ENCODE measurements at places on chromosomes 6 and 20.

GRCh38 chr20:54456961-54457360 is 18.4 kb upstream of the DOK5 start:
- DNase-seq, result no peak

GRCh38 chr20:62611819-62612218 is 30.5 kb upstream of the SLCO4A1 start:
- no peak for DNase-seq

- no peak for DNase-seq
These were observed 44.4 kb downstream of the GOPC start for GRCh38 chr6:117557951-117558350.

DNA sequence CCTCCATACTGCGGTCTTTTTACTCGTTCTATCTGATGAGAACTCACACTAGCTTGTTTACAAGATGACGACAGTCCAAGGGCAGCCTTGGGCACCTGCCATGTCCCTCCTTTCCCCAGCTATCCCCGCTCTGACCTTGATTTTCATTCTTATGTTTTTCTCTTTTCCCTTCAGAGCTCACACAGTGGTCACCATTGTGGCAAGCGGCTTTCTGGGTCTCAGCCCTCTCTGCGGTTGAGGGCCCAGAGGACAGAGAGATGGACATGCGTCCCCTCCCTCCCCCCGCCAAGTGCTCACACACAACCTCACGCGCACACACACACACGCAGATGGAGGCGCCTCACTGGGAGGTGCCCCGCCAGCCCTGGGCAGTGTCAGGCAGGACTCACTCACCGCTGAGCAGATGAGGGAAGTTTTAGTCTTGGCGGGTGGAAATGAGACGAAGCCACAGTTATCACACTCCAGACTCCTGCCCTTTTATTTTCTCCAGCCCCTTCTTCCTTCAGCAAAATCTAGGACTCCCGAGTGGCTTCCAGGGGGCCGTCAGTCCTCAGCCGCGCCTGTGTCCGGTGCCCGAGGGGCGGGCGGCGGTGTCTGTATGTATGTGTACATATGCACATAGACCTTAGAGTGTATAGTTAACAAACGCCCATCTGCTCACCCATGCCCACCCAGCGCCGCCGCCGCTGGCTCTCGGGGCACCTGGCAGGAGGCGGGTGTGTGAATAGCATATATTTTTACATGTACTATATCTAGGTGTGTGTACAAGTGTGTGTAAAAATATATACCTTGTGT is 13.8 kb upstream of the MYL9 start:
- DNase-seq, result no peak

DNA sequence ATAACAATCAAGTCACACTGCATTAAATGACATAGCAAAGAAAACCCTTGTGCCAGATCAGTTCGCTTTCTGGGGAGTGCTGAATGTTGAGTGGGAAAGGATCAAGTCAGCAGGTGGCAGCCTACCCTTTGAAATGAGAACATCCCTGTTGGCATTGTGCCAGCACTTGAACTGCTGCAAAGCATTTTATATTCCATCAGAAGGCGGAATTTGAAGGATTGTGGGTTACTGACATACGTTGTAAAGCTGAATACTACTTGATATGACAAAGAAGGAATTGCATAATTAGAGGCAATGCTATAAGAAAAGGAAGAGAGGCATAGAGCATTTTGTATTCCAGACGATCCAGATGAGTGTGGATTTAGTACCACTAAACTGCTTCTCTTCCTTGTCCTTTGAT is 26.5 kb downstream of the BCKDHB start:
- DNase-seq, result no peak

GRCh38 chr6:77573843-77574242 is 79.0 kb upstream of the MEI4 start:
- DNase-seq, result no peak

DNA sequence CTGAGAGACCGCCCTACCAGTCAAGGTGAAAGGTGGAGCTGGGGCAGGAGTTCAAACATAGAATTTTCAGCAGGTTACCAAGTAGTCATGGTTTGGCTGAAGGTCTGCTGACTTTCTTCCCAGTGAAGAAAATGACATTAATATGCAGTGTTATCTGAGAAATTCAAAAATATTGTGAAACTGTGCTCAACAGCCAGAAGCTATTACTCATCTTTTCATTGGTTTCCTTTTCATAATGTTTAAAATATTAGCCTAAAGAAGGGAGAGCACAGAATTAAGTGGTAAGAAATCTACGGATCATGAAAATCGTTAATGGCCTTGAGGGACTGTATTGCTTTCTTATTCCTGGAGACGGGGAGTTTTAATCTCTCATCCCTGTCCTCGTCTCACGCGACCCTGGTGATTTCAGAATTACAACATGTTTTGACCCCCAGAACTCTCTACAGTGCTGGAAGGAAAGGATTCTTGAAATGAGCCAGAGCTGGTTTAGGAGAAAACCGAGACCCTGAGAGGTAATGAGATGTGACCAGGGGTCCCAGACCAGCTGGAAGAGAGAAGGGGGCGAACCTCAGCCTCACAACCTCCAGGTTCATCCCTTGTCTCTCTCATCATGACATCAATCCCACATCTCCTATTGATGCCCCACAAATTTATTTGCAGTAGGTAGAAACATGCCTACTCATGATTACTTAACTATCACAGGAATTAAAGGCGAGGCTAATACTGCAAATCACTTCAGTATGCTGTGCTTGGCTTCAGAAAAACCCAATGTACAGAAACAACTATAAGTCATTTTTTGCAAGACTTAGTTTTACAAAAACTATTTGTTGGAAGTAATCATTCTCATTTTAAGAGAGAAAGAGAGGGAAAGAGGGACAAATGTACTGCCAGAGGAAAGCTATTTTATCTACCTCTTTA is 209.5 kb downstream of the FNDC1 start:
- DNase-seq, result no peak

DNA sequence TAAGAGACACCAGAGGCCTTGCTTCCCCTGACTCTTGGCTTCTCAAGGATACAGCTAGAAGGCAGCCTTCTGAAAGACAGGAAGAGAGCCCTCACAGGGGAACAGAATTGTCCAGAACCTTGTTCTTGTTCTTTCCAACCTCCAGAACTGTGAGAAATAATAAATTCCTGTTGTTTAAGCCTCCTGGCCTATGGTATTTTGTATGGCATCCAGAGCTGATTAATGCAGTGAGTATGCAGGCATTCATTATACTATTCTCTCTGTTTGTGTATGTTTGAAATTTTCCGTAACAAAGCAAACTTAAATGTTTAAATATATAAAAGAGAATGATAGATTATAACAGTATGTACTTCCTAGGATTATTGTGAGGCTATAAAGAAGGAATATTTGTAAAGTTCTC is 903.4 kb upstream of the FLRT3 start:
- no peak for DNase-seq

DNA sequence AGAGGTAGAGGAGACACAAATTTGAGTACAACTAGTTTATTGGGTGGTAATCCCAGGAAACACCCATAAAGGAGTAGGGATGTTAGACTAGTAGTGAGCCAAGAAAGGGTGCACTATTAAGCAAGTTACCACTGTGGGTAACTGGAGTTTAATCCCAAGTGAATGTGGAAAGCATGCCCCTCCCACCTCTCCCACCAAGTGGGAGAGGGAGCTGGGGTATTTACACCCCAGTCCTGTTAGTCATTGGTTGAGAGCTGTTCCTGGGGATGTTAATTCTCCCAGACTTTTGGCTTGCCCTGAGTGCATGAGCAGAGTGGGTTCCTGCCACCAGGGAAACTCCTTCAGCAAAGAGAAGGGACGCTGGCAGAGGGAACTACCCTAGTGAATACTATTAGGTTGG is 49.2 kb upstream of the ZFP64 start:
- DNase-seq, result no peak

- no peak for DNase-seq
These were observed 723 bp upstream of the ARID1B start for GRCh38 chr6:156776470-156776839.

- DNase-seq, result no peak
These were observed 142.5 kb upstream of the FERMT1 start for GRCh38 chr20:6265204-6265904.

DNA sequence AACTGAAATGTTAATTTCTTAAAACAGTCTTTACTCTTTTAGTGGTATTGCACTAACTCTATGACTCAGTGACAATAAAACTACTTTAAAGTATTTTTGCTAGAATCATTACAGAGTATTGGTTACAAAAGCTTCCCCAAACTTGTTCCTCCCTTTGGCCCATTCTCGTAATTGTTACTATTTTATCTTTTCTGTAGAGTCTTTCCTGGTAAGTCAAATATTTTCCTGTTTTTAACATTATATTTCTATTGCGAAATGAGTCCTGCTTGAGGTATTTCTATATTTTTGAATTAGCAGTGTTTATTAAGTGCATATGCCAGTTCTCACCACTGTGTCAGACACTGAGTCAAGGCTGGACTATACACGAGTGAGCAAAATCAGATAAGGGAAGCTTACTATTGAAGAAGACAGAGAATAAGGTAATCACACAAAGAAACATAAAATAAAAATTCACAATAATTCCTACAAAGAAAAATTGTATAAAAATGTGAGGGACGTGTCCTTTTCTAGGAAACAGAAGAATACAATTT is 970.5 kb downstream of the EYS start:
- DNase-seq, result no peak

- DNase-seq, result no peak
These were observed 38.0 kb downstream of the SLC9A8 start for GRCh38 chr20:49850463-49851230.

DNA sequence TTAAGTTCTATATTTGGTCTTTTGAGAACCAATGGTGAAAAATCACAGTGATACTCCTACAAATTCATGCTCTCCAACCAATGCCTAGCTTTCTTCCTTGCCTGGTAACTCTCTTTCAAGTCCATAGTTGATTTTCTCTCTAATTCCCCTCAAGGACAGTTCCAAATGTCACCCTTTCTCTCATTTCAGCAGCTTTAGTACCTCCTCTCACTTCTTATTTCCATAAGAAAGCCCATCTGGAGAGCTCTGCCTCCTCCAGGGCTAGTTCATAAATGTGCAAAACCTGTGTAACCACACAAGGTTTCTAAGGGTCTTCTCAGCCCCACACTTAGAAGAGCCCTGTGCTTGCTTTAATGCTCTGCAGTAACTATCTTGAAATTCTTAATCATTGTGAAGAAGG is 155.4 kb upstream of the PLCB4 start:
- DNase-seq, result no peak

GRCh38 chr6:114862819-114863218 is 520.0 kb upstream of the HS3ST5 start:
- no peak for DNase-seq

DNA sequence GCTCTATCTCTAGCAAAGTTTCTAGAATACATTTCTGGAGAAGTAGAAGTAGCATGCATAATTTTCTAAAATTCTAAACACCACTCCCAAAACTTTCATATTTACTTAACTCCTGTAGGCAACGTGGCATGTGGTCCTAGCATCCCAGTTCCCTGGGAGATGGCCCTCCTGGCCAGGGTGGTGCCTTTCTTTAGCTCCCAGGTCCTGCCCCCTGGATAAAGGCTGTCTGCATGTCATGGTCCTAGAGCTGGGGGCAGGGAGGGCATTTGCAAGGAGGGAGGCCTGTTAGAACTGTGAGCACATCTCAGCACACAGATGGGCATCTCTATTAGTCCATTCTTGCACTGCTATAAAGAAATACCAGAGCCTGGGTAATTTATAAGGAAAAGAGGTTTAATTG is 485.6 kb upstream of the SULF2 start:
- no peak for DNase-seq

GRCh38 chr6:137903933-137904821 is 37.1 kb downstream of the TNFAIP3 start:
- DNase-seq, result no peak

DNA sequence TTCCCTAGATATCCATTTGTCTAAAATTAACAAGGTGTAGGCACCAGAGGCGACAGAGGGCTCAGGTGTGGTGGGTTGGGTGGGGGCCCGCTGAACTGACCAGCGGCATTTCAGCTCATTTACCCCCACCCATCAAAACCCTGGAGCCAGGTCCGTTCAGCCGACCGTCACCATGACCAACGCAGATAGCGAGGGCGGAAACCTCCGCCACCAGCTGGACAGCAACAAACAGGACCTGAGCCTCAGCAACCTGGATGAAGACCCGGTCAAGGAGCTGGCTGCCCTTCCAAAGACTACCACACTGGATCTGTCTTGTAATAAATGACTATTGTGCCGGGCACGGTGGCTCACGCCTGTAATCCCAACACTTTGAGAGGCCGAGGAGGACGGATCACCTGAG is 120.8 kb upstream of the LGSN start:
- no peak for DNase-seq

DNA sequence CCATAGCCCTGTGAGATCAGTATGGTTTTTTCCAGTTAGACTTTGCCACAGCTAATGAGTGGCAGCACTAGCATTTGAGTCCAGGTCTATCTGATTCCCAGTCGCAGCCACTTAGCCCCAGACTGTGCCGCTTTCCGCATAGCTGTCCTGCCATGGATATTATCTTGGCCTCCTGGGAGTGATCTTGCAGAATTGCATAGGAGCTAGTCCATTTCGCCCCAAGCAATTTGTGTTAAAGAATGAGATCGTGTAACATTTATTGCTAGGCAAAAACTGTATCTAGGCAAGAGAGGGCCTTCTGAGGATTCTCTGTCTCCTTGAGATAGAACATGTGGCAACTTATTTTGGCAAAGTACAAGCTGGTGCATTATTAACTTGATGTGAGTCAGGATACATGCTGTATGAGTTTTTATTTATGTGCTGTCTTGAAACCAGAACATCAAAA is 74.2 kb downstream of the EZR start:
- DNase-seq, result no peak

DNA sequence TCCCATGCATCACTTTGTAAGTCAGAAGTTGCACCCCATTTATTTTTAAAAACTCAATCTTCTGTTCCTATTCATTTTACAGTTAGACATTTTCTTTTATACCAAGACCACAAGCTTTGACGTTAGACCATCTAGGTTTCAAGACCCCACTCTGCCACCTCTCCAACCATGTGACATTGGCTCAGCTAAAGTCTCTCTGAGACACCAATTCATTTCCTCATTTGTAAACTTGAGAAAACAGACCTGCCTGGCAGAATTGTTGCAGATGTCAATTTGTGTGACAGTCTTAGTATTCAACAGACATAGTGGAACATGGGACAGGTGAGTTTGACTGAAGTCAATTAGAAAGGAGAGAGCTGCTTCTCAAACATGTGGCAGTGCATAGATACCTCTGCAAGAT is 55.6 kb upstream of the CSE1L start:
- DNase-seq, result no peak

All from central memory CD8-positive, alpha-beta T cell (primary cell).